ENCODE measurements at places on chromosomes 16 and 17. TPM values are rescaled to one million over a fixed set of nuclear protein-coding genes. Genes with fewer than 3 reads are reported as not detected.

Gene BAIAP3
- 0.52 TPM for total RNA-seq

Gene NPIPA5
- total RNA-seq = 5.8 TPM

Gene OTOP2
- total RNA-seq = 0.05 TPM

Gene CSH1
- 2.3 TPM for total RNA-seq

Gene TBC1D3E
- total RNA-seq = not detected

Gene DDX28
- total RNA-seq = 10.6 TPM

Gene CCDC137
- total RNA-seq = 14.4 TPM

Gene KRTAP2-2
- total RNA-seq = not detected

Gene PPM1E
- 0.14 TPM for total RNA-seq

Gene PDIA2
- 0.14 TPM for total RNA-seq

Gene GJD3
- total RNA-seq = 0.66 TPM

Gene ALOX12B
- total RNA-seq = 0.42 TPM

Gene KRTAP4-9
- total RNA-seq = not detected

Gene CCL16
- total RNA-seq = 0.09 TPM

All from thymus (tissue), 14 donors.